ENCODE measurements at places on chromosomes 6 and 20.

- no peak for DNase-seq
Observed at GRCh38 chr20:35151736-35152135, 4.6 kb upstream of the EDEM2 start.

DNA sequence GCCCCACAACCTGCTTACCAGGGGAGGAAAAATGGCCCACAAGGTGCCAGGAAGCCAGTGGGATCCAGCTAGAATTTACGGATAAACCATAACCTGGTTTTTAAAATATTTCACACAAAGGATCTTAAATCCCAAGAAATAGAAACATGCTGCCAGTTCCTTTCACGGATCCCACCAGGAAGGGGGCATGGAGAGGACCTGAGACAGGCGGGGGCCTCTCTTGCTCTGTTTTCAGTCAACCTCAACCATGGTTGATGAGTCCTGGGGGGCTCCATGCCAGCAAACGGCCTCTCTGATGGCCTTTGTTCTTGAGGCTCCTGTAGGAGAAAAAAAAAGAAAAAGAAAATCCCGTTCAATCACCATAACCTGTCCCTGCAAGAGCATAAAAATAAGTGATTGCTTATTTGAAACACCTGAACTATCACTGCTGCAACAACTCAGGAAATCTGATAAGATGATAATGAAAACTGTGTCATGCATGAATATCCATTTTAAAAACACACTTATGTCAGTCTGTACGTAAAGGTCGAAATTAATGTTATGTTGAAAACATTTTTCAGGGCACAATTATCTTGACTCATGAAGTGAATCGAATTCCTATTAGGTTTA lies 125.8 kb upstream of the CST7 start:
- no peak for DNase-seq

DNA sequence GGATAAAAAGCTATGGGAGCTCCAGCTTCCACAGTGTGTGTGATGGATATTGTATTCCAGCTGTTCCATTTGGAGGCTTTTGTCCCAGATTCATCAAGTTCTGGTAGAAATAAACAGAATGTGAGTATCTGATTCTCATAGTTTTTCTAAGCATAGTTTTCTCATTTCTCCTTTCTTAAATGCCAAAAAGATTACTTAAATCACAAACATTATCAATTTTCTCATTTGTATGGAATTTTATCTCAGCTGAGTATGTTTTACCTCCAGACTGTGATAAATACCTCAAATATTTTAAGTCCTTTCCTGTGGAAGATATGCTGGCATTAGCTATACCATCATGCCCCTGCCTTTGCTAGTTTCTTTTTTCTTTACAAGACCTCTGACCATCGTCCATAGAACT lies 767.3 kb downstream of the TFAP2A start:
- DNase-seq, result no peak

DNA sequence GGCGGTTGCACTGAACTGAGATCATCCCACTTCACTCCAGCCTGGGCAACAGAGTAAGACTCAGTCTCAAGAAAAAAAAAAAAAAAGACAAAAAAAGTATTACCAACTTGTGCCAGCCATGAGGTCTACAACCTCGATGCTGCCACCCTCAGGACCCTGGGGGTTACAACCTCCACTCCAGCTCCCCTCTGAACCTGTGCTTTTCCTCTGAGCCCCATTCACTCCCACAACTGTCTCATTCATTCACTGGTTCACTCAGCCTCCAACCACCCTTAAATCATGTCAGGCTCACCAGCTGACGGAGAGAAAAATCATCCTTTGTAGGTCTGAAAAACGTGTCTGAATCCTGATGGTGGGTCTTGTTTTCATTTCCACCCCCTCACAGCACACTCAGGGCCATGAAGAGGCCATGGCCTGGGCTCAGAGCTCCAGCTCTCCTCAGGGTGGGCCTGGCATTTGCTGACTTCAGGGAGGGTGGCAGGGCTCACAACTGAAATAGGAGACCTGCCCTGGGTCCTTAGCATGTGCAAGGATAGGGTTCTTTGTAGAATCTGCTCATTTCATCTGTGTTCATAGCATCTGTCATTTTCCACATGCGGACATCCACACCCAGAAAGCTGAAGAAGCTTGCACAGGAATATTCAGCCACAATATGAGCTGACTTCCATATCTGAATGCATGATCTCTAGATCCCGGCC lies 1.9 kb upstream of the ULBP1 start:
- no peak for DNase-seq

- DNase-seq, result no peak
Observed at GRCh38 chr20:48034751-48035150, 249.5 kb upstream of the SULF2 start.

DNA sequence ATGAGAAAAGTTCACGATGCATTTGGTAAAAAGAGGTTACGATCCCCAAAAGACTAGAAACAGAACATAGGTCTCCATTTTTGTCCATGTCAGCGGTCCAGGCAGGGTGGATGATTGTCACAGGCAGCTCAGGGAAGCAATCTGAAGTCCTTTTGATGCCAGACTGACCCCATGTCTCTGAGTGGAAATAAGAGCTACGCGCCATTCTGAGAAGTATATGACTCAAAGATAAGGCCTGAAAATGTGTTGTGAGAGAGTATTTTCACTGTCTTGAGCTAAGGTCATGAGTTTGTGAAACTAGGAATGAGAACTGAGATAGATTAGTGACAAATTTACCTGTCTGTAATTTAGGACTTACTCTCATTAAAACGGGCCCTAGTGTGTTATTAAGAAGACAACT lies 69.5 kb downstream of the LYRM4 start:
- no peak for DNase-seq

DNA sequence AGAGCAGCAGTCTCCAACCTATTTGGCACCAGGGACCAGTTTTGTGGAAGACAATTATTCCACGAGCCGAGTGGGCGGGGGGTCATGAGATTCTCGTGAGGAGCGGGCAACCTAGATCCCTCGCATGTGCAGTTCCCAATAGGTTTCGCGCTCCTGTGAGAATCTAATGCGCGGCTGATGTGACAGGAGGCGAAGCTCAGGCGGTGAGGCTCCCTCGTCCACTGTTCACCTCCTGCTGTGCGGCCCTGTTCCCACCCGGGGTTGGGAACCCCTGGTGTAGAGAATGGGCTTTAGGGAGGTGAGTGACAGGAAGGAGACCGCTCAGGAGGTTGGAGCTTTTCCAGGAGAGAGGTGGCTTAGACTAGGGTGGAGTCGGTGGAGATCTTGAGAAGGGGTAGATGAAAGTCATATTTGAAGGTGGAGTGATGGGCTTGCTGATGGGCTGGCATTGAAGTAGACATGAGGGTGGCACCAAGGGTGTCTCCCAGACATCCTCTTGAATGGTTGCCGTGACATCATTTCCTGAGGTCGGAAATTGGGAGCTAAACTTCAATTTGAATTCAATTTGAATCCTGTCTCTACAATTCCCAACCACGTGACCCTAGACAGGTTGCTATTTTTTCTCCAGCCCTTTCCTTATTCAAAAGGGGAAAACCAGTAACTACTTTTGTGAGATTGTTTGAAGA lies 1.5 kb upstream of the RAD21L1 start:
- DNase-seq, result no peak

GRCh38 chr20:49676581-49677291 lies 36.9 kb downstream of the B4GALT5 start:
- no peak for DNase-seq

- DNase-seq, result no peak
Observed at GRCh38 chr6:74993136-74993535, 212.7 kb downstream of the COL12A1 start.

- DNase-seq, result no peak
Observed at GRCh38 chr20:62845416-62846160, 16.0 kb downstream of the TCFL5 start.

DNA sequence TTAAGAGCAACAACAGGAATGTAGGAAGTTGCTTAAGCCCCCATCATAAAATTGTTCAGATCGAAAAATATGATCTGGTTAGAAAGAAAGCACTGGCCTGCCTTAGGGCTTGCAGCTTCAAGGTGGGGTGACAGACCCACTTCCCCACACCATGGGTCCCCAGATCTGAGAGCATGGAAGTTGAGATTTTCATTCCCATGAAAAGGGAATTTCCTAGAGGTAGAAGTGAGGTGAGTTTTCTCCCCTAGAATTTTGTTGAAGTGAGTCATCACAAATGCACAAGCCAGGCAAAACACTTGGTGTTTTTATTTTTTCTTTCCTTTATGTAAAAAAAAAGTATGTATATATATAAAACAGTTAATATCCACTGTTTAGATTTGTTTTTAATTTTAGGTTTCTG lies 213.6 kb upstream of the SUPT3H start:
- no peak for DNase-seq

- DNase-seq, result no peak
Observed at GRCh38 chr6:124798942-124799496, 163.2 kb upstream of the RNF217 start.

GRCh38 chr20:50020288-50020687 lies 37.5 kb downstream of the SNAI1 start:
- DNase-seq, result no peak

DNA sequence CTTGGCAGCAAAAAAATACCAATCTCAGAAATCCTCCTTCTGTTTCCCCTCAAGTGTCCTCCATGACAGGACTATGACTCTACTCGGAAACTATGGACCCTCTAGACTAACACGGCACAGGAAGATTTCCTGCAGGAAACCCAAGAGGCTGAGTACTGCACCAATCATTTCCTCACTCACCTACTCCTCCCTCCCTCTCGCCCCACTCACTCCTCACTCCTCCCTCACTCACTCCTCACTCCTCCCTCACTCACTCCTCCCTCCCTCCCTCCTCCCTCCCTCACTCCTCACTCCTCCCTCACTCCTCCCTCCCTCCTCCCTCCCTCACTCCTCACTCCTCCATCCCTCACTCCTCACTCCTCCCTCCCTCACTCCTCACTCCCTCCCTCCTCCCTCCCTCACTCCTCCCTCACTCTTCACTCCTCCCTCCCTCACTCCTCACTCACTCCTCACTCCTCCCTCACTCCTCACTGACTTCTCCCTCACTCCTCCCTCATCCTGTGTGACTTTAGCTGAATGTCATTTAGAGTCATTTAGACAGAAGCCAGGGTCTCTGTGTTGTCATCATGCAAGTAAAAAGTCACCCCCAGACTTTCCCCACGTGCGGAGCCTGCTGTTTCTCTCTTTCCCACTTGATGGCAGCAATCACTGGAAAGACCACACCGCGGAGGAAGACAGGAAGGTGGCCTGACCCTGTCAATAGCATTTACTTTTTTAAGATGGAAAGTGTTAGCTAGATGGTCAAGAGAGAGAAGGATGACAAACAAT lies 226.8 kb upstream of the PDE10A start:
- DNase-seq, result no peak

DNA sequence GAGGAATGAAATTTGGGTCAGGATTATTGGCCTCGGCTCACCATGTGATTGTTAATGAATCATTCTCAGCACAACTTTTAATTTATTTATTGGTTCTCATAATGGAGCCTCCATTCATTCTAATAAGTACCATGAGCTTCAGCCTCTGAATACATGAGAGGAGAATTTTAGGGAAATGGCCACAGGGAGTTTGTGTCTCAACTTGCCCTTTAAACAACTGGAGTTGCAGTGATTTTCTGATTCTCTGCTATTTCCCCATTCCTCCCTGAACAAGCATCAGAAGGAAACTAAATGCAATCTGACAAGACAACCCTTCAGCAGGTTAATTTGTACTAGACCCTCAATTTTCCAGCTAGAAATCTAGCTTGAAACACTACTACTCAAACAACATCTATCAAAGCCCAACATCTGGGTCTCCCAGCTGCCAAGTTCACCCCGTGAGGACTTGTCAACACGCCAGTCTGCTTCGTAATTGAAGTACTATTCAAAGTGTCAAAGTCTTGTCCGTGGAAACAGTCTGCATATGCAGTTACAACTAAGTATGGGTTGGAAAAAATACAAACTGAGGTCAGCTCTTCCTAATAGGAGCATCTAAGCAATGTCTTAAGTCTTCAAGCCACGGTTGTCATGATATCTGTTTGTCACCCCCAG lies 235.4 kb downstream of the CDH4 start:
- DNase-seq, result no peak

GRCh38 chr6:134739299-134740026 lies 210.4 kb downstream of the ALDH8A1 start:
- no peak for DNase-seq

GRCh38 chr20:33909331-33909921 lies 84.3 kb upstream of the RALY start:
- no peak for DNase-seq

- no peak for DNase-seq
Observed at GRCh38 chr6:11409371-11409770, 128.2 kb upstream of the TMEM170B start.

DNA sequence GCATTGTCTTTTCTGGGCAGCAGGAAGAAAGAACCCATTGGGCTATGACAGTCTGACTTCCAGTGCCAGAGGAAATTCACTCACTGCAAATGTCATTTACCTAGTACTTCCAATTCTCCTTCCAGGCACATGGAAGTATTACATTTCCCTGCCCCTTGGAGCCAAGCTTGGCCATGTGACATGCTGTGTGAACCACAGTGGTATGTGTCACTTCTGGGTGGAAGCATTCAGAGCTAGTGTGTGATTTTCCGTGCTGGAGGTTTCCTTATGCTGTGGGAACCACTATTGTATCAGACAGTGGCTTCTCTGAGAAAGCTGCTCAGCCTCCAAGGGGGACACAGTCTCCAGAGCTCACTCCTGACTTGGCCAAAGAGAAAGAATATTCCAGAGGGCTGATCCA lies 387.6 kb downstream of the CDC5L start:
- no peak for DNase-seq

- no peak for DNase-seq
Observed at GRCh38 chr6:118371955-118372354, 176.1 kb upstream of the PLN start.

GRCh38 chr6:26141378-26141904 lies 54.2 kb downstream of the HFE start:
- no peak for DNase-seq
